Stimulated activated CD8-positive, alpha-beta memory T cell treated with anti-CD3 and anti-CD28 coated beads, Interleukin-2, amount 100 ng/mL, for 48 hours (primary cell): ENCODE measurements at places on chromosomes 16 and 17.
A peak's percentile ranks its signal among the peaks of the same experiment; 100 is the strongest.

- peak; percentile 18 for DNase-seq
These were observed 577 bp downstream of the TTC19 start for GRCh38 chr17:15999974-16000827.

- no peak for DNase-seq
These were observed 64.2 kb downstream of the DNAH17 start for GRCh38 chr17:78512976-78513375.

DNA sequence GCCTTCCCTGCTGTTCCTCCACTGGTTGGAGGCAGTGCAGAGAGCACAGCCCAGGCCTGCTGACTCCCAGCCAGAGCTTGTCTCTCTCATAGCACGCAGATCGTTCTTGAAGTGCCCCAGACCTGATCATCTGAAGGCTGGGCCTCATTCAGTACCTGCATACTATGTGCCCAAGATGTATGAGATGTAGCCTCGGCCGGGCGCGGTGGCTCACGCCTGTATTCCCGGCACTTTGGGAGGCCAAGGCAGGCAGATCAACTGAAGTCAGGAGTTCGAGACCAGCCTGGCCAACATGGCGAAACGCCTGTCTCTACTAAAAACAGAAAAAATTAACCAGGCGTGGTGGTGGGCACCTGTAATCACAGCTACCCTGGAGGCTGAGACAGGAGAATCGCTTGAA lies 31.0 kb downstream of the WNT3 start:
- DNase-seq = no peak

GRCh38 chr17:12727881-12728280 lies 61.4 kb upstream of the ARHGAP44 start:
- DNase-seq = no peak

- no peak for DNase-seq
These were observed 540.4 kb upstream of the CDH11 start for GRCh38 chr16:65662256-65662655.

DNA sequence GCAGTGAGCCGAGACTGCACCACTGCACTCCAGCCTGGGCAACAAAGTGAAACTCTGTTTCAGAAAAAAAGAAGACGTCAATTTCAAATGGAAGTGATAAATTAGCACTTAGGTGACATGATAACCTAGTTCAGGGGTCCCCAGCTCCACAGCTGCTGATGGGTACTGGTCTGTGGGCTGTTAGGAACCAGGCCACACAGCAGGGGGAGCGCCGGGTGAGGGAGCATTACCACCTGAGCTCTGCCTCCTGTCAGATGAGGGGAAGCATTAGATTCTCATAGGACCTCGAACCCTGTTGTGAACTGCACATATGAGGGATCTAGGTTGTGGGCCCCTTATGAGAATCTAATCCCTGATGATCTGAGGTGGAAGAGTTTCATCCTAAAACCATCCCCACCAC lies 253.0 kb downstream of the FOXL1 start:
- no peak for DNase-seq

GRCh38 chr17:77208217-77208808 lies 67.5 kb downstream of the SEC14L1 start:
- DNase-seq = no peak

GRCh38 chr17:73192206-73192893 lies 505 bp upstream of the COG1 start:
- peak; percentile 57 for DNase-seq

DNA sequence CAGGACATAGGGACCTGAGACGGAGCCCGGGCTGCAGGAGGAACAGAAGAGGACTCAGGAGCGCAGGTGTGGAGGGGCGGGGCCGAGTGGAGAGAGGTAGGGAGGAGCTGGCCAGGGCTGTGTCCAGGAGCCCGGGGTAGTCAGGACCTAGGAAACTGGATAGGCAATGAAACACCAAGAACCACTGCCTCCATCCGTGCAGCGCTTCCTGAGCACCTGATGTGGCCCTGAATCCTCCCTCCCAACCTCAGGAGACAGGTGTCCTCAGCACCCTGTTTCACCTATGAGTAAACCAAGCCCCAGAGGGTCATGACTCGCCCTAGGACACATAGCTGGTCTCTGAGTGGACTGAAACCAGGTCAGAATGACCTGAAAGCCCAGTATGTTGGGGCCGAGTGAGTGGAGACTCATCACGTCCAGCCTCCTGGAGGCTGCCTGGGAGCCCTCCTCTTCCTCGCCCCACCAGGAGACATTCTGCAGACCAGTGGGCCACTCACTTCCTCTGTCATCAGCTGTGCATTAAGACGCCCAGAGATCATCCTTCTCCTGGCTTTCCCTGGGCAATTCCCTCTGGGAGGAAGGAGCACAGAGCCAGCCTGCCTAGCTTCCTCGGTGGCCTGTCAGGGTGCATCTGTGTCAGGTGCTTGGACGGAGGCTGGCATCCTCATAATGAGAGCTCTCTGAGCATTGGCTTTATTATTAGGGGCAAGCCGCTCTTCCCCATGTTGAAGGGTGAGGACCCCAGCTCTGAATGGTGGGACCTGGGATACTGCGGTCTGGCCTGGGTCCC lies 72.8 kb downstream of the SCNN1B start:
- no peak for DNase-seq

GRCh38 chr16:10579965-10580882 lies at the start of gene EMP2:
TSS of gene EMP2 (minus strand) at chr16:10580598. CDS start at chr16:10547617, 32,981 bp downstream.
- no peak for DNase-seq

DNA sequence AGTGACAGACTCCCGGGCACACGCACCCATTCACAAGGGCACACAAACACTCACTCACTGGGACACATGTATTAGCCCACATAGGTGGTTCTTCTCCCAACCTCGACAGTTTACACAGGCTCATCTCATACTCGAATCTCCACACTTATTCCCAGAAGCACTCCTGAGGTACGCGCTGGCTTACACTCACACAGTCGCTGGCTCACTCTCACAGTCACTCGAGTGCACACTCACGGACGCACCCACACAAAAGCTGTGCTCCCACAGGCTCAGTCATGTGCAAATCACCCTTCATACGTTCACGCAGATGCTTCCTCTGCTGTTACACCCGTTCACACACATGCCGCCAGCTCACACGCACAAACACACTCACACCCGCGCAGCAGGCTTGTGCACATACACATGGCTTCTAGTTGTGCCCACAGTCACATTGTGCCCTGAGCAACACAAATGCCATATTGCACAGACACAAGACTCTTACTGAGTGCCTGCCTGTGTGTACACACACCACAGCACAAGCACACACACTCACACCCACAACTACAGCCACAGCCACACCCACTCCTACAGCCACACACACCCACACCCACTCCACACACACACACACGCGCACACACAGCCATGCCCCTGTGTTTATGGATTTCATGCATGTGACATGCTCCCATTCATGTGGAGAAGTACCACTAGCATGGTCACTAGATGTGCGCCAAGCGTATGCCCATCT lies 8.4 kb upstream of the PRR29 start:
- no peak for DNase-seq

DNA sequence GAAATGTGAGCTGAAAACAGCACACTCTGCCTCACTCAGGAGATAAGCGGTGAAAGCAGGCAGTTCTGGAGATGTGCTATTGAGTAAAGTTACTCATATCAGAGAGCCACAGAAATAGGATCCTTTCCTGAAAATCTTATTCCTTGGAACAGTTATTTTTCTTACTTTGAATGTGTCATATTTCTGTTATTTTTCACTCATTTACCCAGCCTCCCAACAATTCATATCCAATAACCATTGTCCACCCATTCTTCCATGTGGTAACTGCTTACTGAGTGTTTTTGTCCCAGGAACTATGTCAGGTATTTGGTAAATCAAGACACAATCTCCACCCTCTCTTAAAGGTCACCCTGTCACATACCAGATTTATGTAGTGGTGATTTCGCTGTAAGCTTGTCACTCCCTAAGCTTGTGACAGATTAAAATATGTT lies 144.9 kb downstream of the PARN start:
- no peak for DNase-seq

- DNase-seq = no peak
These were observed 24.8 kb downstream of the PDIA2 start for GRCh38 chr16:307691-308312.

- DNase-seq = no peak
These were observed 4.4 kb upstream of the CARHSP1 start for GRCh38 chr16:8872967-8873865.

DNA sequence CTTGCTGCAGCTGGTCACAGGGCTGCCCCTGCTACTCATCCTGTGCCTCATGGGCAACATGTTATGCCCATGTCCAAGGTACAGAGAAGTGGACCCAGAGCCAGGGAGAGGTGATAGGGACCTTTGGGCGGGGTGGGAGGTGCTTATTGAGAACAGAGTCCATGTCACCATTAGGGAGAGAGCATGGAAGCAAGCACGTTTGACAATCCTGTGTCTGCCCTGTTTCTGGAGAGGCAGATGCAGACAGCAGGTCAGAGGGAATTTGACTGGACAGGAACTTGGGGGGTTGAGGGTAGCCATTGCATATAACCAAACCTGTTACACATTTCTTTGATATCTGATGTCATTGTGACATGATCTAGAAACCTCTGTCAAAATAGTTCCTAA lies 14.3 kb upstream of the ARL4D start:
- DNase-seq = no peak

DNA sequence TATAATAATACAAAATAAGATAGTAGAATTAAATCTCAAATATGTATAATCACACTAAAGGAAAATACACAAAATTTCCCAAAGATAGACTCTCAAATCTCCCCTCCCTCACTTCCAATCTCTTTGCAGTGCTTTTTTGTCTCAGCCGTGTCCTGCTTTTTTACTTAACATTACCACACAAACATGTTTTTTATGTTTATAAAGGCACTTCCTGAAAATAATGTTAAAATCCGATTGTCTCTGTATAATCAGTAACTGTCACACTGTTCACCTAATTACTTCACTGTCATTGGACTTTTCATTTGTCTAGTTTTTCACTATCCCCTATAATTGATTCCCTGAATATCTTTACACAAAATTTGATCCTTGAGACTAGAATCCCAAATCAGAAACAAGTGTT lies 38.2 kb upstream of the ALDH3A2 start:
- no peak for DNase-seq

- DNase-seq = no peak
These were observed 5.0 kb downstream of the RPL19 start for GRCh38 chr17:39205112-39205526.

GRCh38 chr17:45950888-45951287 lies 48.2 kb upstream of the STH start:
- no peak for DNase-seq

- DNase-seq = no peak
These were observed 239.7 kb downstream of the XYLT1 start for GRCh38 chr16:17230932-17231581.

GRCh38 chr17:16466407-16466806 lies 25.6 kb downstream of the LRRC75A start:
- no peak for DNase-seq

GRCh38 chr17:45335721-45336120 lies 18.9 kb upstream of the MAP3K14 start:
- DNase-seq = no peak

GRCh38 chr17:73069164-73069770 lies 23.2 kb downstream of the SLC39A11 start:
- no peak for DNase-seq

DNA sequence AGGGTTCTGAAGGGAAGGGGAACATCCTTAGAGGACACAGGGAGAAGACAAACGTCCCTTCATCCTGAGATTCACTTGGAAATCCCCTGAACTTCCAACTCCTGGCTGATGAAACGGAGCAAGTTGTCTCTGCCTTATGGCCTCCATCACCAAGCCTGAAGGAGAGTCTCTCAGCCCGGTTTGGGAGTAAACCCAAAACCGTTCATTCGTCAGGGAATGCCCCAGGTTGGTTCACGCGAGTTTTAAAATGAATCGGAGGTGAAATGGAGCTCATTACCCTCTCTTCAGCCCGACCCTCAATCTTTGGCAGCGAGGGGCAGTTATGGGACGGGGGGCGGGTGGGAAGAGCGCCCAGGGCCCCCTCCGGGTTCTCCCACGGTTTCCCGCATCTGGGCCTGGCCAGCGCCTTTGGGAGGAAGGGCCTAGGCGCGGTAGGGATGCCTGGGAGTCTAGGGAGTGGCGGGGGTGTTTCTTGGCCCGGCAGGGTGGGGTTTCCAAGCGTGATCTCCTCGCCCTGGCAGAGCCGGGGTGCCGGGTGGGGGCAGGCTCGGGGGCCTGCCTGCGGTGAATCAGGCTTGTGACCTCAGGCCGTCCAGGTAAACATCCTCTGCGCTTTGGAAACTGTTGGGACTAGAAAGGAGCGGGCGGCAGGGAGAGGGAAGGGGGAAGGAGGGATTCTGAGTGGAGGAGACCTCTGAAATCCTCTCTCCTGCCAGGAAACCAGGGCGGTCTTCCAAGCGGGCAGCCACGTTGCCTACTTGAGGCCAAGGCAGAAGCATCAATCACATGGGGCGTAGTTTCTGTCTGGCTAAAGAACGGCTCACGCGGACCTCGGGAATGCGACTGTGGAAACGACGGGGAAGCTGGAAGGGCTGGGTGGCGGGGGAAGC lies 24.1 kb upstream of the HOXB13 start:
- DNase-seq = no peak

GRCh38 chr17:15332338-15332737 lies 9.1 kb downstream of the TEKT3 start:
- no peak for DNase-seq

DNA sequence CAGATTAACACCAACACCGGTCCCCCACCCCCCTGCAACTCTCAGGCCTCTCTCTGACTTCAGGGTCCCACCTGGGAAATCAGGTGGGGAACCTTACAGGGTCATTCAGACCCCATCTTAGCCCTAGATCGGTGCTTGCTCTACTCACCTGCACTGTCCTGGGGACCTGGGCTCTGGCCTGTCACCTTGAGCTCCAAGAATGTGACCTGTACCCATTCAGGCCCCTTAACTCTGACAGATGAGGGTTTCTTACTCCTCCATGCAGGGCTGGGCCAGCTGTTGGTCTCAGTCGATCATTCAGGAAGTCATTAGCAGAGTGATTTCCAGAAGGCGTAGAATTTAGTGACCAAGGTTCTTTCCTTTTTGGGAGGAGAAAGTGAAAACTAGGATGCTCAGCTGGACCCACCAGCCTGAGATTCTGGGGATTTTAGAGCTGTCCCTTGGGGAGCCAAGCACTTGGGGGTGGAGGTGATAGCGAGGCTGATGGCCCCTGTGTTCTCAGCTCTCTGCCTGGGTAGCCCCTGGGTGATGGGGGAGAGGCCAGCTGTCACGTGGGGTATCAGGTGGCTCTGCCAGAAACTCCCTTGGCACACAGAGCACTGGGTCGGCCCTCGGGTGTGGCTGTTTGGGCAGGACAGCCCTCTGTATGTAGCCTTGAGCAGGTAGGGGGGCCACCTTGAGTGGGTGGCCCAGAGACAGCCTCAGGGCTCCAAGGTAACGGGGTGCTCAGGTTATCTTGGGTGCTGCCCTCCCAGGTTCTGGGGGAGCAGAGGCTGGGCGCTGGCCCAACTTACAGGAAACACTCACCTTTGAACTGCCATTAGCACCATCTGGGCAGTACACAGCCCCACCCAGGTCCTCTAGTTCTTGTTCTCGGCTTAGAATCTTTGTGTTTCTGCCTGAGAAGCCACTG lies 724 bp downstream of the MVP start:
- no peak for DNase-seq

DNA sequence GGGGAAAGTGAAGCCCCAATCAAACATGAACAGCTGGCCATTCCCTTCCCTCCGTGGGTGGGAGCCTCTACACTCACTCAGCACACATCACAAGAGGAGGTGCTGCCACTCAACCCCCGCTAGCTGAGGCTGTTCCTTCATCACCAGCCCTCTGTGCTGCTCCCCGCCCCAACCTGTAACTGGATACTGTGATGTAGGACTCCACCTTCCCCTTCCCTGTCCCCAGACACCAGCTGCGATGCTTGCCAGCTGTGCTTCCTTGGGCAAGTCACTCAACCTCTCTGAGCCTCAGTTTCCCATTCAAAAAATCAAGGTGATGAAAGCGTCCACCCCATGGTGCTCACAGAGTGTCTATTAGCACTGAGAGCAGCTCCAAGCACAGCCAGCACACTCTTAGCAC lies 273.2 kb downstream of the MRTFB start:
- no peak for DNase-seq
